ENCODE measurements at places on chromosomes 13 and 19.

DNA sequence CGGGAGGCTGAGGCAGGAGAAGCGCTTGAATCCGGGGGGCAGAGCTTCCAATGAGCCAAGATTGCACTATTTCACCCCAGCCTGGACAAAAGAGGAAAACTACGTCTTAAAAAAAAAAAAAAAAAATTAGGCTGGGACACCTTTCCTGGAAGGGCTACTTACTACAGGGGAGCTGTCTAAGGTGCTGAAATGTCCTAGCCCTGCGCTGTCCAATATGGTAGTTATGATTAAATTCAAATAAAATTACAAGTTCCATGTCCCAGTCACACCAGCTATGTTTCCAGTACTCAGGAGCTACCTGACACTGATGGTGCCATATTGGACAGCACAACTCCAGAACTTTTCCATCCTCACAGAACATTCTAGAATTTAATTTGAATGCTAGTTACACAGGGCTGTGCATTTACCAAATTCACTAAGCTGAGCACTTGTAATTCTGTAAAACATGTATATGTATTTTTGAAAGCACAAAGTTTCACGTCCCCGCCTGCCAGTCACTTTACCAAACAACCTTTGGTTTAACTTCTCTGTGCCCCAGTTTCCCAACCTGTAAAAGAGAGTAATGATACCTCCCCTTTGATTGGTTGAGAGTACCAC, 9.2 kb upstream of the ZSCAN22 start:
- DNase-seq: no peak

DNA sequence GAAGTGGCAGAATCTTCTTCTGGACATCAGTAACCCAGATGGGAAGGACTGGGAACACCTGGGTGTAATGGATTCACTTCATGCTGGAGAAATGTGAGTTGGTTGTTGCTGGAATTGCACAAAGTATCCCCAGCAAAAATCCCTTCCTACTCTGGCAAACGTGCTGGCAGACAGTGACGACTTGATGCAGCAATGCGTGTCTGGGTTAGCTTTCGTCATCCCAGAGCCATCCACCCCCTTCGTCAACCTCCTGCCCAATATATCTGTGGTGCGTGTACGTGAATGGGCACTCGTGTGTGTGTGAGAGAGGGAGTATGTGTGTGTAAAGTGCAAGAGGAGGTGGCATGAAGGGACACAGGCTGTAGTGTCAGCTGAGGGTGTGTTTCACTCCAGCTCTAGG, 70.9 kb downstream of the TM9SF2 start:
- no peak for DNase-seq

DNA sequence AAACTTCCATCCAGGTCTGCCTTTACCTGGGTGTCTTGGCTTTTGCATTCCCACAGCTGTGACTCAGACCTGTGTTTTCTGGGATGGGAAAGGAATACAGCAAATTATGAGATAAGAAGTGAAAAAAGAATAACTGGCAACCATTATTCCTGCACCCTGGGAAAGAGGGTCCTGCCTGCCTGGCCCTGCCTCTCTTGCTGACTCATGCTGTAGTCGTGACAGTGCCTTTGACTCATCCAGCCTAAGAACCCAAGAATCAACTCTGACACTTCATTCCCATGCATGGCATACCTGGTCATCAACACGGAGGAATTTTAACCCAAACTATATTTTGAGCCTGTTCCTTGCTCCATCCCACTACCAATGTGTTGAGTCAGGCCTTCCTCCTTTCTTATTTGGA, 185.4 kb upstream of the SERP2 start:
- no peak for DNase-seq

DNA sequence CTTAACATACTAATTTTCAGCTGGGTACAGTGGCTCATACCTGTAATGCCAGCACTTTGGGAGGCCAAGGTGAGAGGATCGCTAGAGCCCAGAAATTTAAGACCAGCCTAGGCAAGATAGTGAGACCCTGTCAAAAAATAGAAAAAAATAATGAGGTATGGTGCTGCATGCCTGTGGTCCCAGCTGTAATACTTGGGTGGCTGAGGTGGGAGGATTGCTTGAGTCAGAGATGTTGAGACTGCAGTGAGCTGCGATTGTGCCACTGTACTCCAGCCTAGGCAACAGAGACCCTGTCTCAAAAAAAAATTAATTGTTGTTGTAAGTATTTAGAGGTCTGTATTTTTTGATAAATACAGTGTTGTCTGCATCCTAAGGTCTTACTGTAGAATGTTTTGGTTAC, 66.8 kb downstream of the FNDC3A start:
- no peak for DNase-seq

DNA sequence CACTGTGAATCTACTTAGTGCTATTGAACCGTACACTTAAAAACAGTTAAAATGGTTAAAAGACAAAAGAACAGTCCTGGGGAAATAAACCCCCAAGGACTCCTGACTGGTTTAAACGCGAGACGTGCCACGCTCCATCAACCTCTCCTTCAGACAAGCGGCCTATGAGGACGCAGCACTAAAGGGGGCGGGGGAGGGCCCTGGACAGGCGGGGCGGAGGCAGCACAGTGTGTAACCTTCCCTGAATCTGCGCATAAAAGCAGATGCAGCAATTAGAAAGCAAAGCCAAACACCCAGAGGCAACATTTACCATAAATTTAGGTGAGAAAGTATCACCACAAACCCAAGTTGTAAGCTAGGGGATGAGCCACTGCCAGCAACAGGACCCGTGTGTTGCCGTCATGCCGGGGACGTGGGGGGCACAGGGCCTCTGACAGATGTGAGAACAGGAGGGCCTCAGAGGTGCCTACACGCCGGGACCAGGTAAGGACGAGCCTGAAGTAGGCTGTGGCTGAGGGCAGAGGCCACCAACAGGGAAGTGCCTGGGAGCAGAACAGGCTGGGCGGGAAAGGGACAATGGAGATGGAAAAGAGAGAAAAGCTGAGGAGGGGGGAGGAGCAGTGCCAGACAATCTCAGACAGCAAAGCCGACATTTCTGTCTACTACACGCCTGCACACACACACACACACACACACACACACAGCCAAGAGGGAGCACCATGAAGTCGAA, 15.3 kb upstream of the ADPRHL1 start:
- no peak for DNase-seq

GRCh38 chr19:5479958-5480357, 24.7 kb downstream of the ZNRF4 start:
- DNase-seq: no peak

DNA sequence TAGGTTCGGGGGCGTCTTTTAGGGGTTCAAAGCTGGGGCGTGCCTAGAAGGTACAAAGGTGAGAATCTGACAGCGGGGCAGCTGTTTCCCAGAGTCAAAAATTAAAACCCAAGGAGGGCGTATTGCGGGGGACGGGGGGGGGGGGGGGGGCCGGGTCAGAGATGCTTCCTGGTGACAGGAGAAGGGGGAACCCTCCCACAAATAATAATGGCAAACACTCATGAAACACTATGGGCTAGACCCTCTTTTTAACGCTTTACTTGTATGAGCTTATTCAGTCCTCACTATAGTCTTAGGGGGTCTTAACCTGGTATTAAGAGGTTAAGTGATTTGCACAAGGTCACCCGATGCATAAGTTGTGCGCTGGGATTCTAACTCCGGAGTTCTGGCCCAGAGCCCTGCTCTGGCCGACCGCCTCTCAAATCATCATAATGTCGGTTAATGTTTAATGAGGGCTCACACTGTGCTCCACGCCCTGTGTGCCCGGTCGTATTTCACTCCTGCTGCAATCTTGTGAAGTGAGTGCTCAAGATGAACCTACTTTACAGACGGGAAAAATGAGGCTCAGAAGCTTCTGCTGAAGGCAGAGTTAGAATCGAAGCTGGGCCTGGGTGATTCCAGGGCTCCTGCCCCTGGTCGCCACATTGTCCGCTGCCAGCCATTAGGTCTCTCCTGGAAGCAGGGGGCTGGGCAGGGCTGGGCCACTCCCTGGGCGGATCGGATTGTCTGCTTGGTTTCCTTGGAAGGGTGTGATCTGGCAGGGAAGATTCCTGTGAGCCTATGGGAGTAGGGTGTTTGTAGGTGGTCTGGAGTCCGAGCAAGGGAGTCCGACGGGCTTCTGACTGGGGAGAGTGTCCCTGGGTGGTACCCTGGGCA, 964 bp downstream of the PAK4 start:
- no peak for DNase-seq

DNA sequence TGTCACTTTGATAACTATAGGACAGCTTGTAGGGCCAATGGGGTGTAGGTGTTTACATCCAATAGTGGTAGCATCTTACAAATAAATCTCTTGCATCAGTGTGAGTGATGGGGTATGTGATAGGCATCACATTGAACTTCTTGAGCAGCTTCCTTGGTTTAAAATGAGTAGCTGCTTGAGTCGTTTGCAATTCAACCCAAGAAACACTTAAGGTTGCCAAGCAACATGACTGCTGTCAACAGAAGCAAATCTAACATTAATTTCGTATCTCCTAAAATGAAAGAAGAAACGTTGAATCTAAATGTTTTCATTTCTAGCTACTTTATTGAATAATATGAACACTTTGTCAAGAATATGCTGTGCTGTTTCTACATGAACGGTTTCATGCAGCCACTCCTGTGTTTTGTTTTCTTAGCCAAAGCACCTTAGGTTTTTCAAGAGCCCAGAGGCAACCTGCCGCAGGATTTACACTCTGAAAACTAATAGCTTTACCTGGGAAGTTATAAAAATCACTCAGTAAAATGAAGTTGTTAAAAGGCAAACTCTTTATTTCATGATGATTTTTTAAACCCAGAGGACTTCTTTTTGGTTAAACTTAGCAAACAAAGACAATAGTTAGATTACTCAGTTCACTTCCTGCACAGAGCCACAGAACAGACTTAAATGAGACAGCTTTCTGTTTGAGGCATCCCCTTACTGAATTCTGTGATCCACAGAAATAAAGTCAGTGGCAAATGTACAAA, 305.2 kb downstream of the MTUS2 start:
- DNase-seq: no peak

DNA sequence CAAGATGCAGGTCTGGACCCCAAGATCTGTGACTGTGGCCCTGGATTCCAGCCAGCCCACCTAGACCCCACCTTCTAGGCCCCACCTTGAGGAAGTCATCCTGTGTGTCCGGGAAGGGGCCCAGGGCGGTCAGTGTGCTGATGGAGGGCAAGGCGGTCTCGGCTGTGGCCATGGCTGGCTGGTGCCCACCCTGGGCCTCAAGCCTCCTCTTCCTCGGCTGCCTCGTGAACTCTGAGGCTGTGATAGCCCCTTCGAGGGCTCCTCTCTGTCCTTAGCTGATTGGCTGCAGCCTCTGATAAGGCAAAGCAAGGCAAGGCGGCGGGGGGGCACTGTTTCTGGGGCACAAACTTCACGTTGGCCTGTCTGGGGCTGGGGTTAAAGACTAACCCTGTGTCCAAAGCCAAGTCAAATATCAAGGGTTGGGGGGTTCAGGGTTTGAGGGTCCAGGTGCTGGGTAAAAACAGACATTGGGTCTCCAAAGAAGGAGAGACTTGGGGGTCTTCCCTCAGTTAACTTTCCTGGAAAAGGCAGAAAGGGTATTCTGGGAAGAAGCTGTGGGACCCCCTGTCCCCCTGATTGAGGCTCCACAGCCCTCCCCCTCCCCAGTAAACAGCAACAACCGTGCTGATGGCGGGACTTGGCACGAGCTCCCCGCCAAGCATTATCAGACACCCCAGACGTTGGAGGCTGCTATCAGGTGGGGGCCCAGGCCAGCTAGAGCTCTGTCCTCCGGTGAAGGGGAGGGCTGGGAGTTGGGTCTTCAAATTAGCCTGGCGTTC, at the start of gene KLF1:
TSS of gene KLF1 (minus strand) at position 233 of the 779 bp plus-strand sequence. CDS start at position 172, 61 bp downstream.
- no peak for DNase-seq

DNA sequence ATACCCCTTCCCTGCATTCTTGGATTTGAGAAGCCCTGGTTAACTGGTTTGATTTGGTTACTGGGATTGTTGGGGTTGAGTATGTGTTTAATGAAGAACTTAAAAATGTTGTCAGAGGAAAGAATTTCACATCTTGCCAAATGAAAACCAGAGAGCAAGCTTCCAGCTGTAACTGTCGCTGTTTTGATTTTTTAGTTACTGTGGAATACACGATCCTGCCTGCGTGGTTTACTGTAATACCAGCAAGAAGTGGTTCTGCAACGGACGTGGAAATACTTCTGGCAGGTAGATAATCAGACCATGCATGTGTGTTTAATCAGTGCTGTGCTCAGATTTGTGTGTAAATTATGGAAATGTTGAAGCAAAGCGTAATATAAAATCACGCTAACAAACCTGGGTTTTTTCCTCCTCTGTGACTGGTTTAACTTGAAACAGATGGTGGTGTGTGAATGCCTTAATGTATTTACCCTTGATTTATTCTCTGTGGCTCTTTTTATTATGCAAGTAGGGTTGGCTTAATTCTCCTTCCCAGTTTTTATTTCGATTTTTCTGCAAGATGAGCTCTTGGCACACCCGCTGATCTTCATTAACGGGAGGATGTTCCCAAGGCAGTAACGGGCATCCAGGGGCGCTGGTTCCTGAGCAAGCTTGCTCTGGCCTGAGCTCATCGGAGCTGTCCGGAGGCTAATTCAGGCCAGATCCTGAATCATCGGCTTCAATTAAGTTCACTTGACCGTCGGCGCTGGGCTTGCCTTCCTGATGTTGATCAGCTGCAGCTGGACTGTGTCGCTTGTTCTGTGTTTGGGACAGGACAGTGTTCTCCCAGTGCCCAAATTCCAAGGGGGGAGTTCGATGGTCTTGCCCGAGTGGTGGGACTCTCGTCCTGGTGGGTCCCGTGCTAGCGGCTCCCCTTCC, 16.0 kb downstream of the UPF1 start:
- peak; percentile 81 for DNase-seq

DNA sequence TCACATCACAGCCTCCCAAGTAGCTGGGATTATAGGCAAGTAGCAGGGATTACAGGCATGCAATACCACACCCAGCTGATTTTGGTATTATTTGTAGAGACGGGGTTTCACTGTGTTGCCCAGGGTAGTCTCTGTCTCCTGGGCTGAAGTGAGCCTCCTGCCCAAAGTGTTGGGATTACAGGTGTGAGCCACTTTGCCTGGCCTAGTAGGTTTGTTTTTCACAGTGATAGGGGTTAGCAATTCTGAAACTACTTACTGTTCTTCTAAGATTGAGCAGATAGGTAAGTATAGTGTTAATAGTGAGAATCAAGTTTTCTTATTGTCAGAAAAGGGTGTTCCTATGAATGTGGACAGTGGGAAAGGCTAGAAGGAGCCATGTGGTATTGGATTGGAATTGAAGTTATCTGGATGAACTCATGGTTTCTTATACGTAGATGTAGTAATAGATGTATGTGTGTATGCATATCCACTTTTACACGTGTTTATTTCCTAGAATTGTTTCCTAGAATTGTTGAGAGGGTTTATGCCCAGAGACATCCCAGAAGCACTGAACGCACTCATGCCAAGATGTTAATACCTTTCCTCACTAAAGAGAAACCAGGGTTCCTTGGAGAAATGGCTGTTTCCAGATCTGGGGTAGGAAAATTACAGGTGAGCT, 49.1 kb downstream of the SAE1 start:
- no peak for DNase-seq

- no peak for DNase-seq
These were observed 271.2 kb upstream of the HTR2A start for GRCh38 chr13:47168066-47168465.

All from BJ (cell line).